Caki2 (cell line): ENCODE measurements at places on chromosomes 2 and 18.
A peak's percentile ranks its signal among the peaks of the same experiment; 100 is the strongest.

DNA sequence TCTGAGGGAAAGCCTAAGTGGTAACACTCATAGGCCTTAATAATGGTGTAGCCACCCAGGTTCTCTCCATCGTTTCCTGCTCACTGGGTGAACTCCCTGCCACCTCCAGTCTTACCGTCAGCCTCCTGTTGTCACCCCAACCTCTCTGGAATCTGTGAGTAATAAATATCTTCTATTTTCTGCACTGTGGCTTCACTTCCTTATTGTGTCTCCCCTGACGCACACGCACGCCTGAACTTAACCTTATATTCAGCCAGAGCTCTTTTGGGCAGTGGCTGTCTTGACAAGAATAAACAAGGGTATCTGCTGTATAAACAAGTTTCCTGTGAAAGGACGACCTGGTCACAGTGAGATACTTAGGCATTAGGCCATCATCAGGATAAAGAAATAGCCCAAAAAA, 467.2 kb downstream of the SPAG16 start:
- no peak for DNase-seq

DNA sequence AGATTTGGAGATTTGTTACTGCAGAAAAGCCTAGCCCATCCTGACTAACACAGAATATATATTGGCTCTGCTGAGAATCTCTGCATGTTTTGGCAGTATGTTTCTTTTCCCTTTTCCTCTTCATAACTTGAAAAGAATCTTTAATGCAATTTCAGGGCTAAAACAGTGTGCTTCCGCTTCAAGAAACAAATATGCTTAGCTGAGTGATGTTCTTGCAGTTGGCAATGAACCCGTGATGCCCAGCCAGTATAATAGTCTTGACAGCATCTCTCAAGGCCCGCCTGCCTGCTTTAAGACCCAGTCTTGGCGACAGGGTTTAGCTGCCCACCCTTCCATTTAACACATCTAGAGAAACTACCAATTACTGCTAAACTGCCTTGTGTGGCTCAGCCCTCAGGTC, 184.5 kb downstream of the INO80D start:
- no peak for DNase-seq

- no peak for DNase-seq
Measured at GRCh38 chr2:83850071-83850725, 608.9 kb downstream of the SUCLG1 start.

DNA sequence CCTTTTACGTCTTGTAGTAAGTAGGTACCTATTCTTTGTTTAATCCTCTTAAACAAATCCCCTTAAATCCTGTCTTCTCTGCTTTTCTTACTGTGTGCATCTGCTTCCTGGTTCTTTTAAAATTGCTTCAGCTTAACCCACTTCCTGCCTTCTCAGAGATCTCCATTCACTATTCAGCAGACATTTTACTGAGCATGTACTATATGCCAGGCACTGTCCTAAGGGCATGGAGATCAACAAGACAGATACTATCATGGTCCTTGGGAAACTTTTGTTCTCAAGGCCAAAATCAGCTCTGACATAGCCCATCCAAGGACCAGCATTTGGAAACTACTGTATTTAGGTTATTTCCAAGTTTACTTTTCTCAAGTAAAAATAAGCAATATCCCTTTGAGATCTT, 227.5 kb downstream of the TPGS2 start:
- DNase-seq: no peak

DNA sequence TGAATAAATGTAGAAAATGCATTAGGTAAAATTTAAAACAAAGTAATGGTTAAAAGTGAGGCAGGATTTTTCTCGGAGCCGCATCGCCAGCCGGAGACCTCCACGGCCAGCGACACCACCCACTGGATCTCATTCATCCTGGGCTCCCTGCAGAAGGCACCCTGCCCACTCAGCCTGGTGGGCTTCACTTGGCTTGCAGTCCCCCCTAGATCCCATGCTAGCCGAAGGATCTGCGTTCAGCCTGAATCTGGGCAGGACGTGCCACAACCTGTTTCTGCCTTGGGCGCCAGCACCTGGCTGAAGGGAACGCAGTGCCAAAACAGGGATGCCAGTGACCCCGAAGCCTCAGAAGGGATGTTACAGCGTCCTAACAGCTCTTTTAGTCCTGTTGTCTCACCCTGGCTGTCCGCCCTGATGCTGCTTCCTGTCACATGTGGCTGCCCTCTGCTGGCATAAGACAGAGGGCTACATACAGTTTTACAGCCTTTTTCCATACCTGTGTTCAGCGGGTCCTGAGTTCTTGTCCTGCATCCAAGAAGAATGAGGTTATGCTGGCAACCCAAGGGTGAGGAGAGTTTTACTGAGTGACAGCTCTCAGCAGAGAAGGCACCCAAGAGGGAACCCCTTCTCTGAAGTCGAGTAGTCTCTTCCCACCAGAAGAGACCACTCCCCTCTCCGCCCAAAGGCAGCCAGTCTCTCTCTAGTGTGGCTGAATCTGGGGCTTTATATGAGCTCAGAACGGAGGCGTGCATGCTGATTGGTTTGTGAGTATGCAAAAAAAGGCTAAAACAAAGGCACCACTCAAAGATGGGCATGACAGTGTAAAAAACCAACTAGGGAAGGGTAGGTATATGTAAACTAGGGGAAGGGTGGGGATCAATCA, 173.1 kb upstream of the GYPC start:
- no peak for DNase-seq

GRCh38 chr2:55118643-55119083, 68.4 kb upstream of the RTN4 start:
- no peak for DNase-seq

- peak; percentile 19 for DNase-seq
Measured at GRCh38 chr2:40096360-40096759, 317.3 kb upstream of the THUMPD2 start.

- no peak for DNase-seq
Measured at GRCh38 chr2:25349397-25349796, 7.7 kb upstream of the DNMT3A start.

DNA sequence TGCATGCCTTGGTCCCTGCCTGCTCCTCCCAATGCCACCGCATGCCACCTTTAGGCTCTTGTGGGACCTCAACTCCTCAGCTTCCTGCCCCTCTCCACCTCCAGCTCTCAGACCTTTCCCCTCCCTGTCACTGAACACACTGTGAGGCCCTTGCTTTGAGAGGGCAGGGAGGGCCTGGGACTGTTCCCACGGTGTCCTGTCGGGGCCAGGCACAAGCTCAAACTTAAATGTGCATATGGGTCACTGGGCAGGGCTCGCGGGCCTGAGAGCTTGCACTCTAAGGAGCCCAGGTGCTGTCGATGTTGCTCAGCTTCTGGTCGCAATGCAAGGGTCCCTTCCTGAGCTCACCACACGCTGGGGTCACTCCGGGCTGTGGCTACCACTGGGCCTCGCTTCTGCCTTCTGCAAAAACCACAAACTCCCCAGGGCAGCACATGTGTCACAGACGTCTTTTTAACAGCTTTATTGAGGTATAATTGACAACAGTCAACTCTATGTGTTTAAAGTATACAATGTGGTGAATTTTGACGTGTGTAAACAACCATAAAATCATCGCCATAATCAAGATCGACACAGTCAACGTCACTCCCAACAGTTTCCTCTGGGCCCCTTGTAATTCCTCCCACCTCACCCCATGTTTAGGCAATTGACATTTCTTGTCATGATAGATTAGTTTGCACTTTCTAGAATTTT, 11.9 kb upstream of the B3GNT7 start:
- no peak for DNase-seq

DNA sequence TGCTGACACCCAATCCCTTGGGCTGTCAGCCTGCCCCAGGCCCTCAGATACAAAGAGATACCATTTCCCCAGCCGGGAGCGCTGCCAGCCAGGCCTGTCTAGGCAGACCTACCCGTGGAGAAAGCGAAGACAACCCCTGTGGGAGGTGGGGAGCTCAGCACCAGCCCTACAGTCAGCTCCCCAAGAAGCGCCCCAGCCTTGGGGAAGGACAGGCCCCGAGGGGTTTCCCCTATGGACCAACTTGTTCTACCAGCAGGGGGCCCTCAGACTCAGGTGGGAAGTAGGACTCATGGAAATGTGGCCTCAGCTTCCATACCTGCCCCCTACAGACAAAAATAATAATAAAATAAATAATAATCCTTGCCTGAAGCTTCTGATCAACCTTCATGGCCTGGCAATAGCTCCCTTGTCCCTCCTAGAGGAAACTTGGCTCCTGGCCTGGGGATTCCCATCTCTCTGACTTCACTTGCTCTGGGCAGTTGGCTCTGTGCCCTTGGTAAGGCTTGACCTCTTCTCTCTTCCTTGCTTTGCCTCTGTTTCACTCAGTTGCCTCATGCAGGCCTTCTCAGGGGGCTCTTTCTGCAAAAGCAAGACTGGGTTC, 7.0 kb downstream of the SLC35F6 start:
- peak; percentile 87 for DNase-seq

GRCh38 chr2:74571058-74571457, 16.5 kb downstream of the DOK1 start:
- DNase-seq: no peak

- no peak for DNase-seq
Measured at GRCh38 chr2:174121612-174122011, 126.7 kb downstream of the OLA1 start.

- no peak for DNase-seq
Measured at GRCh38 chr2:45289997-45290709, 280.9 kb upstream of the SIX2 start.

DNA sequence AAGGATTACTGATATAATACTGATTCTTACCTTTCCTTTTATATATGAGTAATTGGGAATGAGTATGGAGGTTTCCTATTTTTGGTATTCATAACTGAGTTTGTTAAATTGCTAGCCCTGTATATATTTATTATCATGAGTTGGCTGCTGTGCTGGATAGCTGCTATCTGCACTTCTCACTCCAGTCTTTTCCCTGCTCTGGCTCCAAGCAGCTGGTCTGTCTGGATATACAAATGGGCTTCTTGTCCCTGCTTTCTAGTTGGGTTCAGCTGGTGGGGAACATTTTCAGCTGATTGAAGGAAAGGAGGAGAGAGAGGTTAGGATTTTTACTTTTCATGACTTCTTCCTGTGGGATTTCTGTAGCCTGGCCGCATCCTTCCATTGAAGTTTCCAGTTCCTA, 41.2 kb downstream of the AGFG1 start:
- DNase-seq: no peak

GRCh38 chr2:11744631-11745394, 1.6 kb upstream of the LPIN1 start:
- DNase-seq: no peak

GRCh38 chr2:219086196-219086595, 25.5 kb upstream of the IHH start:
- DNase-seq: no peak

- peak; percentile 32 for DNase-seq
Measured at GRCh38 chr2:229815858-229816257, 101.5 kb upstream of the DNER start.

GRCh38 chr2:161135951-161136593, 24.2 kb upstream of the TANK start:
- DNase-seq: peak; percentile 9

GRCh38 chr2:3610415-3610814, 15.5 kb downstream of the COLEC11 start:
- no peak for DNase-seq

DNA sequence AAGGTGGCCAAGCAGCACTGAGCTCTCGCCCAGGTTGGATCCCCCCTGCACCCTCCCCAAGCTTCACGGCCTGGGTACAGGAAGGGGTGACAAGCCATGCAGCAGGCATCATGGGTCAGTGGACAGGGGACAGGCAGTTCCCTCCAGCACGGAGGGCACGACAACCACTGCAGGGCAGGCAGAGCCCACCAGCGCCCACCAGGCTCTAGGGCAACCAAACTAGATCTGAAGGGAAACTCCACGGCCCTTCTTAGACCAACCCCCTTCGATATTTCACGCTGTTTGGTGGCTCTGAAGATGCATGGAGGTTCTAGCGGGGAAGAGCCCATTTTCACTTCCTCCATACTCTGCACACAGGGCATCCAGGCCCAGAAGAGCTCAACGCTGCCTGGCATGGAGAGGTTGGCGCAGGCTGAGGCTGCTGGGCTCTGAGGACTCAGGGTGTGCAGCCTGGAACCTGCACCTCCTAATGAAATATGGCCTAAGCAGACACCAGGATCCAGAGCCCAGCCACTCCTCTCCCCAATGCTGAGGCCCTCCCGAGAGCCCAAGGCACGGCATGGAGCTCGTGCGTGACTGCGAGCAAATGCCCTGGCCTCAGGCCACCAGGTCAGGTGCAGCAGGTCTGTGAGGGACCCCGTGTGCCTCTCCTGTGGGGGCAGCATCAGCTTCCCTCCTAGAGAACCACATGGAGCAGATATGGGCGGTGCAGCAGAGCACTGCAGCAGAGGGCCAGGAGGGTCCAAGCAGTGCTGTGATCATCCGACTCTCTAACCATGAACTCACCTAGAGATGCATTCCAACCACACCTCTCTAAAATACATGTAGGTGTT, 8.7 kb upstream of the MTERF4 start:
- no peak for DNase-seq

GRCh38 chr2:72010647-72011369, 136.9 kb downstream of the CYP26B1 start:
- no peak for DNase-seq

DNA sequence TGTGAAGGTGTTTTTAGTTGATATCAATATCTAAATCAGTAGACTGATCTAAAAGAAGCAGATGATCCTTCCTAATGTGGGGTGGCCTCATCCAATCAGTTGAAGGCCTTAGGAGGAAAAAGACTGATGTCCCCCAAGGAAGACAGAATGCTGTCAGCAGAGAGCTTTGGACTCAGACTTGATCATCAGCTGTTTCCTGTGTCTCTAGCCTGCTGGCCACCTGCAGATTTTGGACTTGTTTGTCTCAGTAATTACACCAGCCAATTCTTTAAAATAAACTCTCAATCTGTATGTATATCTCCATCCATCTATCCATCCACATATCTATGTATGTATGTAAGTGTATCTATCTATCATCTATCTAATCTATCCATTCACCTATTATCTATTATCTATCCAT, 301.3 kb downstream of the LPIN1 start:
- no peak for DNase-seq

GRCh38 chr18:26383454-26384270, 157.4 kb downstream of the TAF4B start:
- DNase-seq: peak; percentile 23

DNA sequence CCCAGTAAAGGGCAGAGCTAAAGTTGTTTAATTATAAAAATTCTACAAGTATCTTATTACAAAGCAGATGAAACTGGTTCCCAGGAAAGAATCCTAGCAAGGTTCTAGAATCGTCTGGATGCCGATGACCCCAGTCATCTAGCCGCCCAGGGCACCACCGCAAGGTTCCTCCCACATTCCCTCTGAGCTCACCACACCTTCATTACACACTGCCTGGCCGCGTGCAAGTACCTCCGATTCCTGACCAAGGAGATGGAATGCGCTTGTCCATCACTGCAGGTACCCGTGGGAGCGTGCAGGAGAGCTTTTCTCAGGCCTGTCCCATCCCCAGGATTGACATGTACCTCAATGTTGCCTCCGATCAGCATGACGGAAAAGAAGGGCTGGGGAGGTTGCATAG, 158.5 kb downstream of the LAMA1 start:
- DNase-seq: no peak
